Tongue (tissue), 3 donors: ENCODE measurements at places on chromosomes 1 and 21. TPM values are rescaled to one million over a fixed set of nuclear protein-coding genes. Genes with fewer than 3 reads are reported as not detected.

DNA sequence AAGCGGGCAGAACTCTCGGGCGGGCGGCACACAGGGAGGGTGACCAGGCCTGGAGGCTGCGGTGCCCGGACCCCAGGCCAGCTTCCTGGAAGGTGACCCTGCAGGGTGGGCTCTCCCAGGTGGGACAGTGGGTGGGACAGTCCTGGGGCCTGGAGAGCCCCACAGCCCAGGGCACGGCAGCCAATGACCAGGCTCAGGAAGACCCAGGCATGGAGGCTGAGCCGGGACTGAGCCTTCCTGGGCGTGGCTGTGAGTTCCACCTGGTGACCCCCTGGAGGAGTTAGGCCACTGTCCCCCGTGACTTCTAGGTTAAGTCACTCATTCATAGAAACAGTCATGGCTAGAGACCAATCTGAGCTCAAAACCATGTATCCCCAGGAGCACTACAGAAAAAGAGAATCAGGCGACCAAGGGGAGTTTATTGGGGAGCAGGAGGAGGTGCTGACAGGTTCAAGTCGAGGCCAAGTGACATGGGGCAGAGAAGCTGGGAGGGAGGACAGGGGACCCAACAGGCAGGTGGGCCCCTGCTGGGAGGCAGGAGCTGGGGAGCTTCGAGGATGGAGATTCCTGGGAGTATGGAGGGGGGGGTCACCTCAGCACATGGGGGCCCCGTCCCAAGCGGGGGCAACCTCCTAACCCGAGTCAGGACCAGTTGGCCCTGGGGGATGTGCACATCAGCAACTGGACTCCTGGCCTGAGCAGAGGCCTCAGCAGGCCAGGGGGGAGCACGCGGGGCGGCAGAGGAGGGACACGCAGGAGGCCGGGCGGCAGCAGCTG is 1.2 kb downstream of the KRTAP10-5 start:
- DNase-seq = no peak

- DNase-seq = no peak
Measured at GRCh38 chr1:179547021-179547535, 28.7 kb downstream of the NPHS2 start.

DNA sequence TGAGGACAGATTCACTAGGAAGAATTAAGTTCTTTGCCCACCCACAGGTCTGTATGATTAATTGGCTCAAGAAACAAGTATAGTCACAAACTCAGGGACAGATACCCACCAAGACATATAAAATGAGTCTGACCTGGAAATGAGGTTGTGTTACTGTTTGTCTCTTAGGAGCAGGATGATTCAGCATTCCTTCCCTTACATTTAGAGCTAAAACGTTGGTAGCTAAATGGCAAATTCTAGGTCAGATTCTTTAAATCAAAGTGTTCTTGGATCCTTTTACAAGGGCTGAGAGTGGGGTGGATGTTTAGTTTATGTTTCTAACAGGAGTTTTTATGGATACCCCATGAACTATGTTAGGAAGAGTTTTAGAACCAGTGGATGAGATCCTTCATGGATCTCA is 4.7 kb downstream of the RIMKLA start:
- DNase-seq = no peak

- peak; percentile 57 for DNase-seq
Measured at GRCh38 chr1:93585059-93585966, 96.3 kb downstream of the BCAR3 start.

DNA sequence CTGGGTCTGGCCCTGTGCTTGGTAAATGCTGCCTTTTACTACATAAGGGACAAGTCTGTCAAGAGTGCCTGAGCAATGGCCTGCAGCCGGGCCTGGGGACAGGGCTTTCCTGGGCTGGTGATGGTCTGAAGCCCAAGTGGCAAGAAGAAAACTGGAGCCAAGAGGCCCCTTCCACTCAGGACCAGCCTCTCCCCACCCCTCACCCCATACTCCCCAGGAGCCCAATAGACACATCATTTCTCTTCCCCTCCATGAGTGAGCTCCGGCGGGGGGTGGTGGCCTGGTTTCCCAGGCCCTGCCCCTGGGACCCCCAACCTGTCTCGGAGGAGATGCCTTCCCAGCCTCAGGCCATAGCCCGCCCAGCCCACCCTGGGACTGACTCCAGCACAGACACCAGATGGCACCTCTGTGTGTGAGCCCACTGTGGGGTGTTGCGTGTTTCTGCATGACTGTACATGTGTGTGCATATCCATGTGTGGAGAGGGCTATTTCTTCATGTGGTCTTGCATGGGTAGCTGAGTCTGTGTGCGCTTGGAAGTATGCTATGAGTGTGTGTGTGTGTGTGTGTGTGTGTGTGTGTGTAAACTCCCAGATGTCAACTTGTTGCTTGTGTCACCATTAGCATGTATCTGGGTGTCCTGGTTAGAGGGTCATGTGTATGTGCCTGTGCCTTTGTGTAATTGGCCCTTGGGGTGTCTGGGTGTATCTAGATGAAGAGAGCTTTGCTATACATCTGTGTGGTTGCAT is 14.3 kb upstream of the LRP8 start:
- no peak for DNase-seq

Gene COA7
- total RNA-seq = 17.7 TPM
